ENCODE measurements at places on chromosomes 5 and 9.

DNA sequence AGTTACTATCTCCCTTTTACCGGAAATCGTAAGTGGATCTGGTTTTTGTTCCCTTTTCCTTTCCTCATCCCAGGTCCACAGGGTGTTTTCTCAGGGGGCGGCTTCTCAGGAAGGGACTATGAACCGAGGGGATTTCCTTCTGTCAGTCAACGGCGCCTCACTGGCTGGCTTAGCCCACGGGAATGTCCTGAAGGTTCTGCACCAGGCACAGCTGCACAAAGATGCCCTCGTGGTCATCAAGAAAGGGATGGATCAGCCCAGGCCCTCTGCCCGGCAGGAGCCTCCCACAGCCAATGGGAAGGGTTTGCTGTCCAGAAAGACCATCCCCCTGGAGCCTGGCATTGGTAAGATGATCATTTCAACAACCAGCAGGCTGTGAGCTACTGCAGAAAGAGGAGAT lies 75.8 kb downstream of the GOLPH3 start:
- H3K4me3 ChIP-seq, result no peak overlapping the region
- no peaks in the 10 kb centered on the region for H3K27me3 ChIP-seq
- no peak overlapping the region for H3K27ac ChIP-seq
- no peak for DNase-seq

- H3K4me3 ChIP-seq, result no peak overlapping the region
- no peaks in the 10 kb centered on the region for H3K27me3 ChIP-seq
- no peak overlapping the region for H3K27ac ChIP-seq
- no peaks in the 10 kb centered on the region for H3K36me3 ChIP-seq
- H3K4me1 ChIP-seq, result no peaks in the 10 kb centered on the region
Measured at GRCh38 chr5:154631141-154631540, 124.0 kb upstream of the LARP1 start.

DNA sequence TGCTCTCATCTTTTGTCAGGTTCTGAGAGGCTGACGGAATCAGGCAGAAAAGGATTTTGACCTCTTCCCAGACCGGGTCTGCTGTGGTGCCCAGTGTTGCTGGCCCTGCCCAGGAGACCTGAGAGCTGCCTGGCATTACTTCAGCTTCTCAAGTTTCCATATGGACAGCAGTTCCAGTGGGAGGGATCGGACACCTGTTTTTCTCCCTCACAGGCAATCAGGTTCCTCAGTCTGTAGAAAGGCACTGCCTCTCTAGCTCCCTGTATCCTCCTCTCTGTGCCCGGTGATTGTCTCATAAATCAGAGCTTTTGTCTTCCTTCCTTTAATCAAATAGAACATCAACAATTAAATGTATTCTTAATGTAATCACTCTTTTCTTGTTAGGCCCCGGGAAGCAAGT lies 198.7 kb downstream of the SEMA6A start:
- no peaks in the 10 kb centered on the region for H3K27me3 ChIP-seq
- no peak for DNase-seq
- no peak overlapping the region for H3K27ac ChIP-seq
- H3K36me3 ChIP-seq, result no peaks in the 10 kb centered on the region
- no peak overlapping the region for H3K4me3 ChIP-seq

GRCh38 chr5:80269991-80270438 lies 14.2 kb upstream of the SERINC5 start:
- peaks cover 13% of the 10 kb centered on the region for H3K4me1 ChIP-seq
- no peak overlapping the region for H3K4me3 ChIP-seq

- DNase-seq, result no peak
- H3K4me3 ChIP-seq, result no peak overlapping the region
- no peaks in the 10 kb centered on the region for H3K36me3 ChIP-seq
- H3K27ac ChIP-seq, result no peak overlapping the region
Measured at GRCh38 chr5:126516133-126516532, 78.9 kb downstream of the ALDH7A1 start.

- H3K4me3 ChIP-seq, result peak overlapping the region; percentile 85
- peak; percentile 82 for DNase-seq
- 0 out of 2 replicates have a peak, but pooled peaks cover 4% of the 10 kb centered on the region for H3K4me1 ChIP-seq
- H3K27me3 ChIP-seq, result no peaks in the 10 kb centered on the region
- peak overlapping the region; percentile 64 for H3K27ac ChIP-seq
Measured at GRCh38 chr5:77630114-77630680, 8.3 kb downstream of the OTP start.

DNA sequence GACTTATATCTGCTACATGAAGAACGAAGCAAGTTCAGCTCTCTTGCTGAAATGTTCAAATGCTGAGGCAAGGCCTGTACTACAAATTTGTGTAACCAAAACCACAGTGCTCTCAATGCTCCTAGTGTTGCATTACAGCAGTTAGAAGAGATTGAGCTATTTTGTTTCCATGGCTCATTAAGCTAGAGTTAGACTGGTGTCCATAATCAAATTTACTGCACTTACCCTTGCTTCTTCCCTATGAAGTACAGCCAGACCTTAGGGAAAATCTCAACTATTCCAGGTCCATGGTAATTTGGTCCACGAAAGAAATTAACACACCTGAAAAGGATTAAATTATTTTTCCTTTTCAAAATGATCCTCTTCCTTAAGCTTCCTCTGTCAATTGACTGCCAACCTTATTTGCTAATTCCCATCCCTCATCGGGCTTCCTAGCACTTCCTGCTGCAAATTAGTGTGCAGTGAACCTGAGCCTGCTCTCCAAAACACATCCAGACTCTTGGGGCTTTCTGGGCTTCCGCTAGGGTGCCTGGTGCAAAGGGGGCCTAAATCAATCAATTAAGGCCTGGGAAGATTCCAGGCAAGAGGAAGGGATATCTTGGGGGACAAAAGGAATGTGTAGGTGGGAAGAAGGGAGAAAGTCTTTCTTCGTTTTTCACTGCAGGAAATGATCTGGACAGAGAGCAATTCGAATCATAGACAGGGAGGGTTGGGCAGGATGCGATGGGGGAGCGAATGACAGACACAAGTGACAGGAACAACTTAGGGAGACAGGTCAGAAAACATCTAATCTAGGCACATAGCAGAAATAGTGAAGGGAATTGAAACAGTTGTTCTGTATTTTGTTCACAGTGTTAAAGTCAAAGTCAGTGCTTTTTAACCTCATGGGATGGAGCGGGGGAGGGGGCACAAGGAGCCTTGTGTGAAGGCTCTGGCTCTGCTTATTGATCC lies 542.4 kb downstream of the RAB3C start:
- no peaks in the 10 kb centered on the region for H3K36me3 ChIP-seq
- H3K4me3 ChIP-seq, result no peak overlapping the region
- no peak for DNase-seq
- H3K27ac ChIP-seq, result no peak overlapping the region

DNA sequence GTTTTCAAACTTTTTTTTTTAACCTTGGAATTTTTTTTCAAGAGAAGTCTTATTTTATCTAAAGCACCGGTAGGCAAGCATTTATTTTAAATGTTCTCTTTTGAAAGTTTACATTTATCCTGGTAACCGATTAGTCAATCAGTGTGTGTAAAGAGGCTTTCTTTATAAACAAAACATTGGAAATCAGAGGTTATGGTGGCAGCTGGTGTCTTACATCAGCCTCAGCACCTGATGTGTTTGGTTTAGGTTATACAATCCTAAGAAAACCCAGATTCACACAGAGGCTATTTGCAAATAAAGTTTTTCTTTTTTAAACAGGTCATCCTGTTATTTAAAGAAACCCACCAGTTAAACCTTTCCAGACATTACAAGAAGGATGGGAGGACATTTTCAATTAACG lies 173.3 kb upstream of the GDNF start:
- no peak overlapping the region for H3K27ac ChIP-seq
- H3K36me3 ChIP-seq, result no peaks in the 10 kb centered on the region
- no peak for DNase-seq
- no peak overlapping the region for H3K4me3 ChIP-seq
- no peaks in the 10 kb centered on the region for H3K4me1 ChIP-seq

- DNase-seq, result peak; percentile 31
- H3K27me3 ChIP-seq, result no peaks in the 10 kb centered on the region
- no peaks in the 10 kb centered on the region for H3K4me1 ChIP-seq
- H3K27ac ChIP-seq, result peak within 1 kb of the TSS; percentile 32
- H3K36me3 ChIP-seq, result no peaks in the 10 kb centered on the region
- no peak within 1 kb of the TSS for H3K4me3 ChIP-seq
Measured at GRCh38 chr5:175444060-175444904, at the start of gene DRD1. DRD1 (minus strand) TSS chr5:175444182; CDS start chr5:175443099, 1,083 bp downstream.

DNA sequence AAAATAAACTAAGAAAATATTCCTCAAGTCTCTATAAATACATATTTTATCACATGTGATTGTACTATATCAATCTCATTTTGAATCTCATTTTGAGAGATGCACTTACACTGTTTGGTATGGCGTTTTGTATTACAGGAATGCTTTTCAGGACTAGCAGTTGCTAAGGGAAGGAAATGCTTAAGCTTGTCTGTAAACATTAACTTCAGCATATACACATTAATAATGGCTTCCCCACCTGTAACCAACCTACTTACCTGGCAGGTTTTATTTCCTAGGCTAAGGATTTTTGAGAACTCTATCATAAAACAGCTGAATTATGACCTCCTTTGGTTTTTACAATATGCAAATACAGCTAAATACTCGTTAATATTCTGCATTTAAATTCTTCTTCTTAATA lies 141.0 kb upstream of the GRHPR start:
- no peaks in the 10 kb centered on the region for H3K27me3 ChIP-seq
- no peaks in the 10 kb centered on the region for H3K36me3 ChIP-seq
- DNase-seq, result no peak
- no peak overlapping the region for H3K27ac ChIP-seq
- H3K4me1 ChIP-seq, result no peaks in the 10 kb centered on the region

- H3K27me3 ChIP-seq, result no peaks in the 10 kb centered on the region
- H3K4me3 ChIP-seq, result no peak overlapping the region
- peak; percentile 40 for DNase-seq
Measured at GRCh38 chr5:161846746-161847145, 1.2 kb upstream of the GABRA1 start.

All from Caco-2 (cell line).